ENCODE measurements at places on chromosomes 11 and 22.

GRCh38 chr11:110808248-110808647, 96.0 kb upstream of the ARHGAP20 start:
- DNase-seq = no peak

DNA sequence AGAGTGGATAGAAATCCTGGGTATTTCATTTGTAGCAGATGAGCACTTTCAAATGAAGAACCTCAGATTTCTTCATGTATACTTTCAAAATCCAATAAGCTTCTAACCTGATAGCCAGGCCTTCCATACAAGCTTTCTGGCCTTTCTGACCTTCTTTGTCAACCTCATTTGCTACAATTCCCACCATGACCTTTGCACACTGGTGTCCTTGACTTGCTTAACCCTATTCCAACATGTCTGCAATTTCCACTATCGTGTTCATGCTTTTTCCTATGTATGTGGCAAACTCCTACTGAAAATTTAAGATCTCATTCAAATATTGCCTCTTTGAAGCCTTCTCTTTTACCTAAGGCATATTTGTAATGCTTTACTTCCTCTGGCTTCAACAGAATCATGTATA, 242.1 kb upstream of the CCDC90B start:
- no peak for DNase-seq

DNA sequence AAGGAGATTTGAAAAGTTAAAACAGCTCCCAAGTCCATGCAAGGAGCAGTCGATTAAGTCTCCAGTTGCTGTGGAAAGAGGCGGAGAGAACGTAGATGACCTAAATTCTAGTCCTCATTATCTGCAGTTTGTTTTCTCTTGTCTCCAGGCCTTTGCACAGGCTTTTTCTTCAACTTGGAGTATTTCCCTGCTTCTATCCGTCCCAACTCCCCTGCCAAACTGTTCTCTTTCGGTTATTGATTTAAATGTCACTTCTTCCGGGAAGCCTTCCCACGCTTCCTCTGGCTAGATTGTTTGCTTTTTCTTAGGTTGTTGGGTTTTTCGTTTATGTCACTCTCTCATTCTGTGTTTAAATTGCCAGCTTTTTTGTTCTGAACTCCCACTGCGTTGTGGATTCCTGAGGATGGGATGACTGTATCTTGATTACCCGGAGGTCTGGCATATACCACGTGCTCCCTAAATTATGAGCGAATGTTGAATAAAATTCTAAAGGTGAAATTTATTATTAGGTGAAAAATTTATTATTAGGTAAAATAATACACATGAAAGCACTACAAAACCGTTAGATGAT, 463 bp downstream of the TMEM126B start:
- peak; percentile 77 for DNase-seq

DNA sequence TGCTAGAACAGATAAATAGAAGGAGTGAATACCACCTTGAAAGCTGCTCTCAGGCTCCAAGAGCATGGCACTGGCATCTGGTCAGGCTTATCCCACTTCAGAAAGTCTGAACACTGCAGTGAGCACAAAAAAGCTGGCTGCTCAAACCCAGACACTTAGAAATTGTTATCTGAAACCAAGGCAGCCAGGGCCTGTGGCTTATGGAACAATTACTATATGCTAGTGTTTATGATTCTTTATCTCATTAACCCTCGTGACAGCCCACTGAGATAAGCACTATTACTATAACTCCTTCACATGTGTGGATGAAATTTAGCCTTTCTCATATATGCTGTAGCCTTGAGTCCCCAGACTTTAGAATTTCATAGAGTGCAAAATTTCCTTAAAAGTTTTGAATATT, 400.2 kb downstream of the RAB38 start:
- no peak for DNase-seq

GRCh38 chr11:130403271-130403804, 25.1 kb downstream of the ADAMTS8 start:
- no peak for DNase-seq

- peak; percentile 31 for DNase-seq
Measured at GRCh38 chr11:113562981-113563461, 87.8 kb upstream of the DRD2 start.

DNA sequence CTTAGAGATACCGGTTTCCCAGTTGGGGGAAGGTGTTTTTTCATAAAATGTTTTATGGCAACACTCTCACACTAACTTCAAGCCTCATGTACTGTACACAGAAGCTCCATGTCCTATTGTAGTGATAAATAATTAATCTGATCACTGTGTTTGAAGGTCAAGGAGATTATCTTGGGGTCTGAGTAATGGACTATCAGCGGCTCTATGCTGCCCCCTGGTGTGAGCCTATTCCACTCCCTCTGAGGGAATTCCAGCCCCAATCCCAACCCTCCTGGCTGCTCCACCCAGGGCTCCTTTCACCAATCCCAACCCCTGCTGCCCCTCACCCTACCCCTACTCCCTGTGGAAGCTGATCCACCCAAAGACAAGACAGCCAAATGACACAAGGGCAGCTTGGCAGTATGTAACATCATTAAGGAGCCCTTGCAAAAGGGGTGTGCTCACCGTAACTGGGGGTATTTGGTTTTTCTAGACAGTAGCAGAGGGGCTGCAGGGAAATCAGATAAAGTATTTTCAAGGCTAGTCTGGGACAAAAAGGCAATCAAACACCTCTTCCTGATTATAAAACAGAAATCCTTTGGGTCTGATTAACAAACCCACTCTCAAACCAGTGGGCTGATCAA, 22.3 kb downstream of the HPS4 start:
- peak; percentile 39 for DNase-seq

- DNase-seq = no peak
Measured at GRCh38 chr11:76335842-76336241, 45.1 kb downstream of the THAP12 start.

DNA sequence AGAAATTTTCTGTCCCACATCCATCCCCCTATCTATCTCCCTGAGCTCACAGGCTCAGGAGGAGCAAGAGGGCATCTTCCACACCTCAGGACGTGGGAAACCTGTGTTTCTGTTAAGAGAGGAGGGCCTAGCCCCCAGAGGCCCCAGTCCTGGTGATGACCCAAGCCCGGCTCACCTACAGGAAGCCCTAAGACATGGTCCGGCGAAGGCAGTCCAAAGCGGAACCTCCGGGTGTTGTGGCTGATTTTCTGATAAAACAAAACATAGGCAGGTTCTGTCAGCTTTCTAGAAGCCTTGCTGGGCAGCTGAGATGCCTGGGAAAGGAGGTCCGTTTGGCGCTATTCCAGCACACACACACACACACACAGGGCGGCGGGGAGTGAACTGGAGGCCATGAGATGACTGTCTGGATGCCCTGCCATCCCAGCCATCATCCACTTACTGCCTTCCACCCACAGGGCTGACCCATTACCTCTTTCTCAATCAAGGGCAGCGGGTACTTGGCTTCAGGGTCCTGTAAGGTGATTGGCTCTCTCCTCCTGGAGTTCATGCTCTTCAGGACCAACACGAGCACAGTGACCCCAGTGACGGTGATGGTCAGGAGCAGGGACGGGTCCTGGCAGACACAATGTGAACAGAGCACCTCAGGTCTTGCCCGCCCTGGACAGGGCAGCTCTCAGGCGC, 882 bp downstream of the CYB5R2 start:
- no peak for DNase-seq

DNA sequence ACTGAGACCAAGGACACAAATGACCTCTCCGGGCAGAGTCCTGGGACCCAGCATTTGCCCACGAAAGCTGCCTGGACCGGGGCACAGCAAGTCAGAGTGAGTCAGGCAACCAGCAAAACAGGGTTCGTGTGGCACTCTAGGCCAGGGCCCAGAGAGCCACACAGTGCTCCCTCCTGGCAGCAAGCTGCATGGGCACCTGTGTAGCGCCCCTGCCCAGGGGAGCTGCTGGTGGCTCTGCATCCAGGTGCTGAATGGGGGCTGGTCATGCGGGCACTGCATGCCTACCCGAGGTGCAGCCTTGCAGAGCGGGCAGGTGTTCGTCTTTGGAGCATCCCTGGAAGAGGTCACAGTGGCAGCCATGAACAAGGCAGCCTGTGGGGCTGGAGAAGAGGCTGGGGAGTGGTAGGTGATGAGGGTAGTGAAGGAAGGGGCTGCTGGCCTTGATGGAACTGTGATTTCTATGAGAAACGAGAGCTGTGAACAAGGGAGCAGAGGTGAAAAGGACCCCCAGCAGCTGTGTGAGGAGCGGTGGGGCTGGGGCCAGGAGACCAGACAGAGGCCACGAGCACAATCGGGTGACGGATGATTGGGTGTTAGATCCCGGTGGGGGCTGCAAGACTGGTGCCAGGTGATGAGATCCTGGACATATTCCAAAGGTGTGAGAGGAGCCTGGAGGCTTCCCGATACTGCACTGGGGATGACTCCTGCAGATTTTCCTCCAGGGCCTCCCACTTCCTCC, 63.3 kb downstream of the DGCR2 start:
- peak; percentile 5 for DNase-seq

GRCh38 chr11:130404727-130405126, 23.7 kb downstream of the ADAMTS8 start:
- DNase-seq = no peak

GRCh38 chr11:1547467-1548098, 24.5 kb downstream of the DUSP8 start:
- DNase-seq = peak; percentile 85

GRCh38 chr11:57432149-57432561, 5.2 kb upstream of the SLC43A3 start:
- DNase-seq = no peak

GRCh38 chr22:36725366-36726006, 21.9 kb upstream of the CACNG2 start:
- DNase-seq = no peak

DNA sequence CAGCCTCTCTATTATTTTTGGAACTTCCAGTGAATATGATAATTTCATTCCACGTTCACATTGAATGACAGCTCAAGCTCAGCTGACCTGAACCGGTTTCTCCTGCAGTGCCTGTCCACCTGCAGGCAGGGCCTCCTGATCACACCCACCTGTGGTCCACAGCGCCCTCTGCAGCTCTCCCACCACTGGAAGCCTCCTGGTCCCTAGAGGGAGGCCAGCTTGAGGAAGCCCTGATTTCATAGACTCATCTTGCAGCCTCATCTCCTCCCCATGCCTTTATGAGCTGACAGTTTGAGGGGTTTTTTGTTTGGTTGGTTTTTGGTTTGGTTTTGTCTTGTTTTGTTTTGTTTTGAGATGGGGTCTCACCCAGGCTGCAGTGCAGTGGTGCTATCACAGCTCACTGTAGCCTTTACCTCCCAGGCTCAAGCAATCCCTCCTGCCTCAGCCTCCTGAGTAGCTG, 29.9 kb upstream of the MALAT1 start:
- DNase-seq = peak; percentile 98

DNA sequence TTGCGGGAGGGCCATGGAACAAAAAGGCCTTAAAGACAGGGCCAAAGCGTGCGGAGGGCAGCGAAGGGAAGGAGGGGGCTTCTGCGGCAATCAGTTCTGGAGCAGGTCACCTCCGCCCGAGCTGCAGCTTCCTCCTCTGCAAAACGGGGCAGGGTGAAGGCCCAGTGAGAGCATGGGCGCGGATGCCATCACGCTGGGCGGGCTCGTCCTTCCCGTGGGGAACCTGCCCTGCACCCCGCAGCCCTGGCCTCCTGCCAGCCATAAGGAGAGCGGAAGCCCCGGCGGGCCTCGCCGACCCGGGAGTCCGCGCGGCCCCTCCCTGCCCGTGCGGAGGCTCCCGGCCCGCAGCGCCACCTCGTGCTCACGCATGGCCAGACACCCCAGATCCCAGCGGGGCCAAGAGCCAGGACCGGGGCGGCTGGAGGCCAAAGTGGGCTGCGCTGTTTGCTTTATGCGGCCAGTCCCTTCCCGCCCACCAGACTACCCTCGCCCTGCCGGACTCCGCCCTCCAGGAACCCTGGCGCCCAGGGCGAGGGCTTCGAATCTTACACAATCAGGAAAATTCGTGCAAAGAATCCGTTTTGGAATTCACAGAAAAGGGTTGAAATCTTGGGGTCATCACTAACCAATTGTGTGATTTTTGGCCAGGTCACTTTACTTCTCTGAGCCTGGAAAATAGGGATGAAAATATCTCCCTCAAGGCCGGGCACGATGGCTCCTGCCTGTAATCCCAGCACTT, 16.1 kb downstream of the TSKU start:
- peak; percentile 94 for DNase-seq

- DNase-seq = no peak
Measured at GRCh38 chr11:5831196-5831829, 10.4 kb downstream of the OR52E6 start.

- no peak for DNase-seq
Measured at GRCh38 chr11:57713835-57714234, 1.4 kb downstream of the TMX2 start.

DNA sequence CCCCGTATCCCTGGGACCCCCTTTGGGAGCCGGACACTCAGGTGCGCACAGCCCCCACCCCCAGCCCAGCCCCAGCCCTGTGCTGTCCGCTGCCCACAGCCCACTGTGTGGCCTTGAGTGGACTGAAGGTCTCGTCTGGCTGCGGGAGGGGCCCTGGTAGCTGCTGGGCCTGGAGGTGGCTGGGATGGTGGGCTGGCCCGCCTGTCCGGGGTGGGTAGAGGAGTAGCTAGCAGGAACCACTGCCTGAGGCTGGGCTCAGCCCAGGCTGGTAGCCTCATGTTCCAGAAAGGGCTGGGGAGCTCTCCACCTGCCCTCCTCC, 4.6 kb upstream of the MUC6 start:
- no peak for DNase-seq

GRCh38 chr11:64382586-64382985, 23.6 kb downstream of the RPS6KA4 start:
- DNase-seq = no peak

- peak; percentile 1 for DNase-seq
Measured at GRCh38 chr22:35454416-35455054, 54.6 kb downstream of the MCM5 start.

- DNase-seq = peak; percentile 64
Measured at GRCh38 chr22:22877523-22878210, 9.9 kb upstream of the IGLL5 start.

DNA sequence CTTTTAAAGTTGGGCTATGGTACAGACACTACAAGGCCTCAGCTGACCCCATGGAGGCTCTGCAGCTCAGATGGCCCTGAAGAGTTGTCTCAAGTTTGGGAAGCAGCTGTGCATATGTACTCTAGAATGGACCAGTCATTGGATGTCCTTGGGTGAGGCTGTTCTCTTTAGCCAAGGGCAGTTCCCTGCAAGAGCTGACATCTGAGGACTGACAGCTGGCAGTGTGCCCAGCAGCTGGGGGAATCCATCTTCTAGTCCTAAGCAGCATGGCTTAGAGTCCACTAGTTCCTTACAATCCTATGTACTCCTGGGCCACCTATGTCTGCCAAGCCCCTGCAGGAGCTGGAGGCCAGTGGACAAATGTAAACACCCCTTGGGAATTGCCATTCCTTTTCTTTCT, 76.5 kb downstream of the C11orf91 start:
- DNase-seq = peak; percentile 58

DNA sequence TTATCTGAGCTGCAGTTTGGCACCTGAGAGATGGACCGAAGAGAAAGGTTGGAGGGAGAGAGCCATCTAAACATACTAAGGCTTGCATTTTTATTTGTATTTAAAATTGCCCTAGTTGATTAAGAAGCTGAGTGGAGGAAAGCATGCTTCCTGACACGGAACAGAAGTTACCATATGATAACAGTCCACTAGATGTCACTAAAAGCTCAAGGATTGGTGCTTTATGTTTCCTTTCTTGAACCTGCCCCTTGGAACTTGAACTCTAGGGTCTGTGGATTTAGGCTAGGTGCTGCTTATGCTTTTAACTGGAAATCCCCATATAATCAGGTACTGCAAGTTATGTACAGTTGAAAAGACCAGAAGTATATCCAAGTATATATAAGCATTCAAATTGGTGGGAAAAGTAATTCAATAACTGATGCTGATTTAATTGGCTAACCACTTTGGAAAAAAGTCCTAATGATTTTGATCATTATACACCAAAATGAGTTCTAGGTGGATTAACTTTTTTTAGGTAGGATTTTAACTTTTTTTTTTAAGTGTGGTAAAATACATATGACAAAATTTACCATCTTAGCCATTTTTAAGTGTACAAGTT, 9.5 kb downstream of the RBMXL2 start:
- DNase-seq = peak; percentile 77

Measured in DMS53 (cell line).